Ascending aorta (tissue), 2 donors: ENCODE measurements at places on chromosomes 5 and 9.

- no peak for DNase-seq
Observed at GRCh38 chr5:121975294-121975693, 13.5 kb downstream of the SRFBP1 start.

- no peak for DNase-seq
Observed at GRCh38 chr5:122713041-122713440, 61.8 kb upstream of the SNX2 start.

GRCh38 chr9:126942399-126942798, 27.8 kb downstream of the RALGPS1 start:
- no peak for DNase-seq

DNA sequence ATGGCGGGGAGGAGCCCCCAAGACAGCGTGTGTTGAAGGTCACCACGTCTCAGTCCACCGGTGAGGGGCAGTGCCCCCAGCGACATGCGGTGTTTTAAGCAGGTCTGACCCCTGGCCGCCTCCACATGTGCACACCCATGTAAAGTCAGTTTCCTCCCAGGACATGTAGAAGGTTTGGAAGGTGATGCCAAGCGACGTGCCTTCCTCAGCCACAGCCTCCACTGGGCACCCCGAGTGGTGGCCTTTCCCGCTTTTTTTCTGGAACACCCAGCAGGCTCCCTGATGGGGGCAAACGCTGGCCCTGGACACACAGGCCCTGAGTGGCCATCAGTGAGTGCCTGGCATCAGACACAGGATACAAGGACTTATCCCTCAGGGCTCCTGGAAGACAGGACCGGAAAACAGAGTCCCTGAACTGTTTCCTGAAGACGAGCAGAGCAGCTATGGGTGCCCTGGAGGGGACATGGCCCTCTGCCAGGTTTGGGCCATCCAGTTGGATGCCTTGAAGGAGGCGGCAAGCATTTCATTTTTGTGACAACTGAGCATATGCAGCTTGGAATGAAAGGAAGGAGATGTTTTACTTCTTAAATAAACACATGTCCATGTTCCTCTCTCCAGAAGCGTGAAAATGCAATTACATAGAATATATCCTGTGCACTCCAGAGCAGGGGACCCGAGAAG, 275.8 kb upstream of the IRX2 start:
- no peak for DNase-seq

DNA sequence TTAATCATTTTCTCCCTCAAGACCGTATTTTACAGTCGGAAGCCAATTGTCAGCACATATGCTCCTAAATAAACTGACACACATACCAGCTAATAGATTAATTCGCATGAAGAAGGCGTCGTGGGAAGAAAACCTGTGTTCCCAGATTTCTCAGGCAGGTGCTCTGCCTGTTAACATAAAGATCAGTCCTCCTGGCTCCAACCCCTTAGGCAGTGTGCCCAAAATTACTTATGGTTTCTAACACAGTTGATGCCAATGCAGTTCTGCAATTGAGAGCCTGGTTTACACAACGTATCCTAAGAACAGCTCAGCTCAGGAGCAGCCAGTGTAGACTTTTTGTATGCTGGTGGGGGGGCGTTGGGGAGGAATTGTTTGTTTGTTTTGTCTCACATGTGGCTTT, 208.3 kb downstream of the ENC1 start:
- no peak for DNase-seq

DNA sequence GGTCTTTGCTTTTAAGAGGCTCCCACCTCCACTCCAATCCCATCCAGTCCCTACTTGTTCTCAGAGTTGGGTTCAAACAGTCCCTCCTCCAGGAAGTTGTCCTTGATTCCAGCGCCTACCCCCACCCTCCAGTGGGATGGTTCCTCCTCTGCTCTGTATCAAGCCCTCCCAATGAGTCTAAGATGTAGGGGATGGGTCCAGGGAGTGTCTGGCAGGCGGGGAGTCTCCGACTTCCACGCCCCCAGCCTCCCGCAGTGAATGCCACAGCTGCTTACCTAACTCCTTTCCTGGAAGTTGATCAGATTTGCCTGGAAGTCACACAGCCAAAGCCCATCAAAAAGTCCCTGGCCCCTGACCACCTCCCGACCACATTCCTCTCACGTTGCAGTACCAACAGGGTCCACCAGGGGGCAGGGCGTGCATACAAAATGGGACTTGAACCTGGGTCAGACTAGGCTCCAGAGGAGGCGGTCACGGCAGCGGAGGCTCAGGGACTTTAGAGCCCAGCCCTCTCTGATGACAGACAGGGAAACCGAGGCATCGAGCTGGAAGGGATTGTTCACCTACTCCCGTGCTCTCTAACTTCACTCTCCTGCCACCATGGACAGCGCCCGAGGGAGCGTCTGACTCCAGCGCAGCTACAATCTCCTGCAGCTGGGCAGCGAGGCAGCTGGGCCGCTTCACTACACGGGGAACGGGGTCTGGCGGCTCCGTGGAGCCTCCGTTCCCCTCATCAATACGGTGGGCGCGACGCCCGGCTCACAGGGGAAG, 25.0 kb upstream of the TDRD7 start:
- no peak for DNase-seq

- no peak for DNase-seq
Observed at GRCh38 chr5:8396756-8397155, 527.8 kb downstream of the MTRR start.

- DNase-seq = peak; percentile 83
Observed at GRCh38 chr9:112174222-112174964, 704 bp downstream of the SUSD1 start.

- DNase-seq = no peak
Observed at GRCh38 chr9:114100536-114100935, 1.4 kb upstream of the KIF12 start.
